ENCODE measurements at places on chromosomes 6 and 20. TPM values are rescaled to one million over a fixed set of nuclear protein-coding genes. Genes with fewer than 3 reads are reported as not detected.

- no peak overlapping the region for H3K27ac ChIP-seq
- DNase-seq: no peak
- H3K27me3 ChIP-seq: no peaks in the 10 kb centered on the region
- H3K4me3 ChIP-seq: no peak overlapping the region
Measured at GRCh38 chr6:148915810-148916209, 169.0 kb downstream of the UST start.

C6orf15 gene
- not detected for total RNA-seq

GRCh38 chr6:127120023-127120786, 1.7 kb downstream of the RSPO3 start:
- peak overlapping the region; percentile 59 for H3K4me3 ChIP-seq
- H3K36me3 ChIP-seq: no peaks in the 10 kb centered on the region
- peaks cover 26% of the 10 kb centered on the region for H3K4me1 ChIP-seq
- peak; percentile 44 for DNase-seq
- peaks cover 38% of the 10 kb centered on the region for H3K27me3 ChIP-seq
- no peak overlapping the region for H3K27ac ChIP-seq

DNA sequence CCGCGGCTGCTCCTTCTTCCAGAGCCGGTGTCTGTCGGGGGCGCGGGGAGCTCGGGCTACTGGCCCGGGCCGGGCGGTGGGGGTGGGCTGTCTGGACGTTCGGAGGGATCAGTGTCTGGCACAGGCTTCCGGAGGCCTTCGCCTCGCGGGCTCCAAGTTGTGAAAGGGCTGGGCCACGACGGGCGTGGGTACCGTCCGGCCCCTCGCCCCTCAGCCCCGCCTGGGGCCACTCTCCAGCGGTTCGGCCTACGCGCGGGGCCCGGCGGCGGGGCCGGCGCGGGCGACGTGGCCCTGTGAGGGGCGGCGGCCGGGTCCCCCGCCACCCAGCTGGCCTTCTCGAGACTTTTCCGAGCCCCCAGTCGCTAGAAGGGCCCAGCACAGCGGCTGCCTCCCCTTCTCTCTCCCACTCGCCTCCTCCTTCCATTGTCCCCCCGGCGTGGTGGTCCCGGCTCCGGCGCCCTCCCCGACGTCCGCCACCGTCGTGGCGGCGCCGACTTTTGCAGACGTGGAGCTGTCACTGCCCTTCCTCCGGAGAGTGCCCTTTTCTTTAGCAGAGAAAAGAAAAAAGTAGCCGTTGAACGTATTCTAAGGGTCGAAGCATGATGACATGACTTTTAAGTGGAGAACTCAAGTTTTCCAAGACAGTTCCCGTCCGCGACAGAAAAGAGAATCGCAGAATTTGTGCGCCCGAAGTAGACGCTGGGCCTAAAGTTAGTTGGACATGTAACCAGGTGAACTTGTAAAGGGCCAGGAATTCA, 571 bp downstream of the ITCH start:
- no peaks in the 10 kb centered on the region for H3K36me3 ChIP-seq
- no peaks in the 10 kb centered on the region for H3K27me3 ChIP-seq
- H3K4me3 ChIP-seq: peak overlapping the region; percentile 92
- H3K4me1 ChIP-seq: peaks cover 51% of the 10 kb centered on the region
- DNase-seq: no peak

DNA sequence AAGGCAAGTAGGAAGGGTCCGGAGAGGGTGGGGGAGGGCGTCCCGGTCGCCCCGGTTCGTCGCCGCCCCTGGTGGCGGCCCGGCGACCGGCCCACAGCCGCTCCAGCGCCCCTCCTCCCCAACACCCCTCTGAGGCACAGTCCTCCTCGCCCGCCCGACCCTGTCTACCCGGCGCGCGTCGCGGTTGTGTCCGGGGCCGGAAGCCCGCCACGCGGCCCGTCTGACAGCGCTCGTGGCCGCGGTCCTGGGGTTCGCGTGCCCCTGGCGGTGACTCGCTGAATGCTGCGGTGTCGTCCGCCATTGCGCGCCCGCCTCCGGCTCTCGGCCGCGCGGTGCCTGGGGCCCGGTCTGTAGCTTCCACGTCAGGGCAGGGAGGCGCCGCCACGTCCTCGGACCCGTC, 335.3 kb upstream of the DEFB115 start:
- H3K27me3 ChIP-seq: no peaks in the 10 kb centered on the region
- H3K4me3 ChIP-seq: no peak overlapping the region
- H3K36me3 ChIP-seq: no peaks in the 10 kb centered on the region
- DNase-seq: peak; percentile 30

ZHX3 gene
- total RNA-seq: 34.5 TPM

GRCh38 chr20:13494019-13494418, 144.7 kb downstream of the TASP1 start:
- no peak overlapping the region for H3K27ac ChIP-seq
- DNase-seq: no peak
- H3K36me3 ChIP-seq: no peaks in the 10 kb centered on the region
- H3K27me3 ChIP-seq: no peaks in the 10 kb centered on the region

COL19A1 gene
- not detected for total RNA-seq

TINAG gene
- not detected for total RNA-seq

PDYN gene
- total RNA-seq: not detected

ACTL10 gene
- total RNA-seq: 1.3 TPM

- H3K36me3 ChIP-seq: no peaks in the 10 kb centered on the region
- no peaks in the 10 kb centered on the region for H3K4me1 ChIP-seq
- DNase-seq: no peak
- H3K4me3 ChIP-seq: no peak overlapping the region
- H3K27ac ChIP-seq: no peak overlapping the region
- H3K27me3 ChIP-seq: no peaks in the 10 kb centered on the region
Measured at GRCh38 chr20:7601431-7601830, 338.8 kb downstream of the HAO1 start.

ULBP3 gene
- total RNA-seq: 2.4 TPM

DNA sequence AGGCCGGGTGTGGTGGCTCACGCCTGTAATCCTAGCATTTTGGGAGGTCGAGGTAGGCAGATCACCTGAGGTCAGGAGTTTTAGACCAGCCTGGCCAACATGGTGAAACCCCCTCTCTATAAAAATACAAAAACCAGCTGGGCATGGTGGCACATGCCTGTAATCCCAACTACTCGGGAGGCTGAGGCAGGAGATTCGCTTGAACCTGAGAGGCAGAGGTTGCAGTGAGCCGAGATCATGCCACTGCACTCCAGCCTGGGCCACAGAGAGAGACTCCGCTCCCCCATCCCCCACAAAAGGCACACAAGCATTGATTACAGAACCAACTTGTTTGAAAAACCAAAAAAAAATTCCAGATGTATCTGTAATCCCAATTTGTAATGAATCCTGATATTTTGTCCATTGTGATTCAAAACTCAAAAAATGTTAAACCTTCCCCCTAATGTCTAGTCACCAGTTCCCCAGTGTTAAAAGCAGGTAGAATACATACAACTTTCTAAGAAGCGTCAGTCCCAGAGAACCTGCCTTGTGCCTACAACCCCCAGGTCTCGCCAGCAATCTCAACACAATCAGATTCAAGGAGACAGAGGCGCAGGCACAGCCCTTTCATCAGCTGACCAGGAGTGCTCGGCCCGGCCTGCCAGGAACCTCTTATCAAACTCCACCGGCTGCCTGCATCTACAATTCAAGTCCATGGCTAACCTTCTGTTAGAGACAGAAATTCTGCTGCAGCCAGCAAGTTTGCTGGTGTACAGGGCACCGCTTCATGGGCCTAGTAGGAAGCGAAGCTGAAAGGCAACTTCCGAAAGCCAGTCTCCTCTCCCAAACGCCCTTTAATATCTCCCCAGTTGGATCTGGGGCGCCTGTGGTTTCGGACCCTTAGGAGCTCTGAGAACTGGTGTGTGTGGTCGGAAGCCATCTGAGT, 2.1 kb downstream of the EZR start:
- H3K4me1 ChIP-seq: peaks cover 44% of the 10 kb centered on the region
- no peaks in the 10 kb centered on the region for H3K27me3 ChIP-seq
- peaks cover 9% of the 10 kb centered on the region for H3K36me3 ChIP-seq
- peak overlapping the region; percentile 82 for H3K4me3 ChIP-seq

MCUR1 gene
- 26.1 TPM for total RNA-seq

SLC52A3 gene
- total RNA-seq: 1.1 TPM

Data from lower lobe of right lung (tissue), 2 donors.